ENCODE measurements at places on chromosomes 1 and 21. TPM values are rescaled to one million over a fixed set of nuclear protein-coding genes. Genes with fewer than 3 reads are reported as not detected.

- DNase-seq = peak; percentile 23
These were observed 91.2 kb downstream of the UBIAD1 start for GRCh38 chr1:11364170-11364569.

SFN gene
- total RNA-seq = 1.8 TPM

HCRTR1 gene
- not detected for total RNA-seq

GRCh38 chr1:86703696-86704457 is 499 bp upstream of the SH3GLB1 start:
- peak; percentile 82 for DNase-seq

DNA sequence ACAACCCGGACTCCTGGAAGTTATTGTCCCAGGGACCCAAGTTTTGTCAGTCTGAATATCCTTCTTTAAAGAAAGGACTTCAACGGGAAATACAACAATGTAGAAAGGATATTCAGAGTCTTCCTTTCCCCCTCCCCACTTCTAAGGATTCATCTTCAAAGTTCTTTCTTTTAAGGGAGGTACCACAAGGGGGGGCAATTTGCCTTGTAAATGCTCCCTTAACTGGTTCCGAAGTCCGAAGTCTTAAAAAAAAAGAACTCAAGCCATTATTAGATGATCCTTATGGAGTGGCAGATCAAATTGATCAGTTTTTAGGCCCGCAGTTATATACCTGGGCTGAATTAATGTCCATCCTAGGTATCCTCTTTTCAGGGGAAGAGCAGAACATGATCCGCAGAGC is 47.0 kb downstream of the SERINC2 start:
- DNase-seq = no peak

BCL2L15 gene
- total RNA-seq = 1.1 TPM

DNA sequence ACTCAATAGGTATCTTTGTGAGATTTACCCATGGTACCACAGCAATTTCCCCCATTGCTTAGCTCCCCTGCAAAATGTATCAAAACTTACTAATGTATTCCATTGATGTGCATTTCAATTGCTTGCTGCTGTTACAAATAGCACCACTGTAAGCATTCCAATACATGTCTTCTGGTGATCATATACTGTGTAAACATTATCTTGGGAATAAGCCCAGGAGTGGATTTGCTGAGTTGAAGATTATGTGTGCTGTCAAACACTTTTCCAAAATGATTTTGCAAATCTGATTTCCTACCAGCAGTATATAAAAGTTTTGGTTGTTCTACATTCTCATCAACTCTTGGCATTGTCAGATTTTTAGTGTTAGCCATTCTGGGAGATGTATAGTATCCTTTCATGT is 141.0 kb upstream of the KCTD3 start:
- no peak for DNase-seq

GBP2 gene
- not detected for total RNA-seq

ICOSLG gene
- 8.6 TPM for total RNA-seq

DNA sequence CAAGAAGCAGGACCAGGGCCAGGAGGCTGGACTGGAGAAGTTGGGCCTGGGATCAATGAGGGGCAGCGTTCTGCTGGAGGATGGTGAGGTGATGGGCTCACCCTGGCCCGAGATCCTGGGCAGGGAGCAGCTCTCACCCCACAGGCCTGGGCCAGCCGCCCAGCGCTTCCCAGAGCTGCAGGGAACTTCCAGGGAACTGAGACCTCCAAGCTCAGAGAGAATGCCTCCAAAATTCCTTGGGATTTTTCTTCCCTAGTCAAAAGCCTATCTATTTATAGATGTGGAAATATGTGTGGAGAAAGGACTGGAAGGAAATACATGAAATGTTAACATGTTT is 121.2 kb downstream of the SPSB1 start:
- DNase-seq = no peak

LORICRIN gene
- total RNA-seq = not detected

DNA sequence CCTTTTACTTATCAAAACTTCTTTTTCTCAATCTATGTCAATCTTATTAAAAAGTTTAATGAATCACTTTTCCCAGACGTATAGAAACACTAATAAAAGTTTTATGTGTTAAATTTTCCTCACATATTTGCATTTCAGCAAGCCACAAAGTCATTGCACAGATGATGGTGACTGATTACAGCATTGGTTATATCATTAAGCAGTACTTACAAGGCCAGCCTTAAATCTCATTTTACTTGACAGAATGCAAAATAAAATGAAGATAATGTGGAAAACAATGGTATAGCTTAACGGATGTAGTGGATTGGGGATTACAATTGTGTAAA is 39.5 kb downstream of the TMEM200B start:
- no peak for DNase-seq

IQGAP3 gene
- total RNA-seq = 28.7 TPM

DNA sequence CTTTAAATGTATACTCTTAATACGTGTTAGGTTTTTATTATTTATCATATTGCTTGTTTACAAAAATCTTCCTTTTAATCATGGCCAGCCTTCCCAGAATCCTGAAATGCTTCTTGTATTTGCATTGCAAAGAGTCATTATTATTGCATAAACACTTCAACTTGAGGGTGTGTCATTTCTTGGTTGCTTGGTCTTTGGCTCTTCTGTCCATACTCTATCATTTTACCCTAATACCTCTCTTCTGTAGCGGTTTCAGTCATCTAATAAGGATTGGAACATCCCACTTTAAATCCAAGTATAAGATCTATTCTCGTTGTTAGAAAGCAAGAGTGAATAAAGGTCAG is 200.6 kb upstream of the CACYBP start:
- no peak for DNase-seq

RGS8 gene
- 0.31 TPM for total RNA-seq

GRCh38 chr1:230326971-230327891 is 98.9 kb downstream of the PGBD5 start:
- DNase-seq = no peak

DNA sequence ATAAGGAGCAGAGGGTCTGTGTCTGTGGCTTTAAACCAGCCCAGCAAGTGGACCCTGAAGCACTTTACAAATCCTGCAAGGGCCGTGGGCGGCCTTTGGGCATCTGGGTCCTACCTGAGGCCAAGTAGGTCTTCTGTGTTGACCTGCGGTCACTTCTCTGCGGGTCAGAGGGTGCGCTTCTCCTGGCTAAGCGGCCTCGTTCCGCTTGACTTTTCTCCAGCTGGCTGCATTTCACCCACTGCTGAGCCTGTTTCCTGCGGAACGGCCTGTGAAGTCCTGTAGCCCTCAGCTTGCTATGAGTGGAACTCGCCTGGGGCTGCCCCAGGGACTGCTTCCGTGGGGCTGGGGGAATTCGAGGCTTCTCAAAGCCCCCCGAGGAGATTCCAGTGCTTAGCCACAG is 43.3 kb downstream of the SLC37A1 start:
- peak; percentile 71 for DNase-seq

Measured in OCI-LY7 (cell line).